ENCODE measurements at places on chromosomes 3 and 15.

DNA sequence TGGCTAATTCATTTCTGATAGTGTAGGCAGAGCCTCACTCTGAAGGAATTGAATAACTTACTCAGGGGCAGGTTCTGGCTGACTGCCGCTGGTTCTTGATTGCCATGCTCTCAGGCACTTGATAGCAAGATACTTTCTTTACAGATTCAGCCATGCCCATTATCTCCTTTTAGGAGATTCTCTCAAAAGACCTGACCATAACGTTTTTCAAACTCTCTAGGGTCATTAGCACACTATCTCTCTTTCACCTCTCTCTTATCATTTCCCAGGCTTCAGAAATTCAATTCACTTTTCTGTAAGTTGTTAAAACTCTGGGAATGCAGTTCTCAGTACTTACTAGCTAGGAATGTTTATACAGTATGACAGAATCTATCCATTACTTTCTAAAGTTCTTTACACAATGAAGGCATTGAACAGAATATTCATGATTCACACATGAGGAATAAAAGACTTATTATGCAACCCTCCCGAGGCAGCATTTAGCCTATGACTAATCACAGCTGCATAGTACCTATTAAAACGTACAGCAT is 850.3 kb upstream of the CADM2 start:
- DNase-seq = no peak

DNA sequence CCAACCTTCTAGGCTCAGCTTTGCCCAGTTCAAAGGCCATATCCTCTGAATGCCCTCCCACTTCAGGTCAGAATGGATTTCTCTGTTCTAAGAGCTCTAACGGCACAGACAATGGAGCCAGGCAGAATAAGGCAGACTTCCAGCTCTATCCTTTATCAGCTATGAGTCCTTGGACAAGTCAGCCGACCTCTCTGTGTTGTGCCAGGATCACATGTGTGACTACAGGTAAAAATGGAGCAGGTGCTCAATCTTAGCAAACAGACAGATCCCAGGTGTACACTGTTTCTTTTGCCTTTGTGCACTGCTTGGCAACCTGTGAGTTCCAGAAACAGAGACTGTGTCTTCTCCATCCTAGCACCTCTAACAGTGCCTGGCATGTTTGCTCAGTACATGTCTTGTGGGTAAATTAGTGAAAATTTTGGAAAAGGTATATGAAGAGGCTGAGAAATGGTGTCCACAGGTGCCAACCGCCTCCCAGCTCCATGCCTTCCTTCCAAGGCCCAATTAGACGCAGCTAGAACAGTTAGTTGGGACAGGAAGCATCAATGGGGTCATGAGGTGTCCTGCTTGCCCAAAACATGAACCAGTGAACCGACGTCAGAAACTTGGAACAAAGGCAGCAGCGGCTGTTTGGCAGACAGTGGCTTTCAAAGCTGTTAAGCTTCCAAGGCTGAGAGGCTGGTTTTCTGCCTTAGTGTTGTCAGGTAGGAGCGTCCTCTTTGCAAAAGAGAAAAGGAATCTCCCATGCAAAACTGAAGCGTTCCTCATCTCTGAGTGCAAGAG is 28.7 kb downstream of the TLE3 start:
- DNase-seq = no peak

GRCh38 chr3:13594991-13595421 is 46.1 kb downstream of the FBLN2 start:
- DNase-seq = no peak

- no peak for DNase-seq
These were observed 843.9 kb downstream of the TUSC7 start for GRCh38 chr3:117553461-117553860.

GRCh38 chr15:98347001-98347400 is 301.3 kb upstream of the IGF1R start:
- no peak for DNase-seq

GRCh38 chr3:49161197-49161596 is 4.9 kb downstream of the CCDC71 start:
- no peak for DNase-seq

GRCh38 chr15:87707071-87707470 is 549.5 kb downstream of the NTRK3 start:
- DNase-seq = no peak

GRCh38 chr15:85421116-85421925 is 40.9 kb downstream of the AKAP13 start:
- DNase-seq = no peak

DNA sequence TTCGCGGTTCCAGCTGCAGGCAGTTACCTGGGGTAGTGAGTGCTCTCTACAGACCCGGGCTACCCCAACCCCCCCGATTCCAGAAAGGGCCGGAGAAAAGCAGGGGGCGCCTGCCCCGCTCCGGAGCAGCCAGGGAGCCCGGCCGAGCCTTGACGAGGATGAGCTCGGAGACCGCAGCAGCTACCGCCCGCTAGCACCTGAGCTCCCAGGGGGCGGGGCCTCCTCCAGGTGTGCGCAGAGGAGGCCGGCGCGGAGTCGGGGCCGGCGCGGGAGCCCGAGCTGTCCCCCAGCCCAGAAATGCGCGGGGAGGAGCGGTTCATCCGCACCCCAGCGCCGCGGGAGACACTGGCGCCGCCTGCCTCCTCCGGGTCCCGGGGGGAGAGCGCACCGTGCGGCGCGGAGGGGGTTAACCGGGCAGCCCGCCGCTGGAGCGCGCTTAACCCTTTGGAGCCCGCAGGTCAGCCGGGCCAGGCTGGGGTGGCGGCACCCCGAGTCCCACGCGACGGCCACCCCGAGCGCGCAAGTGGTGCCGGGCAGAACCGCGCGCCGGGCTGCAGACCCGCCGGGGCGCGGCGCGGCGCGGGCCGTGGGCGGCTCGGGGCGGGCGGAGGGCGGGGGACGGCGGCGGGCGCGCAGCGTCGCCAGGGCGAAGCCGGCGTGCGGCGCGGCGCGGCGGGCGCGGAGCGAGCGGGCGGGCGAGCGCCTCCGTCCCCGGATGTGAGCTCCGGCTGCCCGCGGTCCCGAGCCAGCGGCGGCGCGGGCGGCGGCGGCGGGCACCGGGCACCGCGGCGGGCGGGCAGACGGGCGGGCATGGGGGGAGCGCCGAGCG is at the start of gene CACNA1D:
CACNA1D (plus strand) TSS at position 649 of the 829 bp plus-strand sequence. CDS start 556 bp downstream, outside the sequence.
- no peak for DNase-seq

DNA sequence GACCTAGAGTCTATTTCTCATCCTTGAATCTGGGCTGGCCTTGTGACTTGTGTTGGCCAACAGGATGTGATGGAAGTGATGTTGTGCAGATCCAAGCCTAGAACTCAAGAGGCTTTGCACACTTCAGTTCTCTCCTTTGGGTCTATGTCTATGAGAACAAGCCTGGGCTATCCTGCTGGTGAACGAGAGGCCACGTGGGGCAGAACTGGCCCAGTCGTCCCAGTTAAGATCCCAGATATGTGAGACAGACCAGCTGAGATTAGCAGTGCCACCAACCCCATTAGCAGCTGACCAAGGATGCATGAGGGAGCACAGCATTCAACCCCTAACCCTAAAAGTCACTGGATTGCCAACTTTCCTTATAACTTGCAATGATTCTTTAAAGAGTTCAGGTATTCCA is 99.7 kb downstream of the CTNNB1 start:
- DNase-seq = no peak

GRCh38 chr3:179438841-179439240 is 12.4 kb downstream of the GNB4 start:
- DNase-seq = no peak

DNA sequence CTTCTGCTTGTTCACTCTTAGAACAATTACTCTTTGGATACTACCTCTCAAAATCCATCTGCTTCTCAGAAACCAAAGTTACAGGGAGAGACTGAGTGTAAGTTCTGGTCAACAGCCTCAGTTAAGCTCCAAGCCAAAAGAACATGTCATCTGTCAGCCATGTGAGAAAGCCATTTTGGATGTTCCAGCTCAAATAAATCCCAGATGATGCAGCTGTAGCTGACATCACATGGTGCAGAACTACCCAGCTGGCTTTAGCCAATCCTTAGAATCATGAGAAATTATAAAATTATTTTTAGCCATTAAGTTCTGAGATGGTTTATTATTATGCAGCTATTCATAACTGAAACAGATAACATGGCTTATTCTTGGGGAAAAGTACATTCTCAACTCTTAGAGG is 696.0 kb downstream of the ZNF385D start:
- DNase-seq = no peak

DNA sequence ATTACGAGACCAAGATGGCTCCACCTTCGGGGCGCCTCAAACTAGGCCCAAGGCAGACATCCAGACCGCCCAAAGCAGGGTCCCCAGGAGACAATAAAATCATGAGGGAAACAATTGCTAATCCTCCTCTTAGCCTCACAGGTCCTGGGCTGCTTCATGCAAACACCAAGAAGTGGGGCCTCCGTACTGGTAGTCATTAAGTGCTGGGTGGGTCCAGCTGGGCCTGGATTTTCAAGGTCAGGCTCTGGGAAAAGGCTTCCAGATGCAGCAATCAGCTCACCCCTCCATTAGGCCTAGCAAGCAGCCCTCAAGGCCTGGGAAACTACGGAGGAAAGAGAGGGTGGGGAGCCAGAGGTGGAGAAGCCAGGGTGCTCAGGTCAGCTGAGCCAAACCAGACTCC is 634 bp downstream of the FBXL22 start:
- no peak for DNase-seq

GRCh38 chr3:26012241-26012745 is 222.4 kb downstream of the OXSM start:
- no peak for DNase-seq

GRCh38 chr3:153210146-153210545 is 48.1 kb downstream of the RAP2B start:
- DNase-seq = peak; percentile 15

DNA sequence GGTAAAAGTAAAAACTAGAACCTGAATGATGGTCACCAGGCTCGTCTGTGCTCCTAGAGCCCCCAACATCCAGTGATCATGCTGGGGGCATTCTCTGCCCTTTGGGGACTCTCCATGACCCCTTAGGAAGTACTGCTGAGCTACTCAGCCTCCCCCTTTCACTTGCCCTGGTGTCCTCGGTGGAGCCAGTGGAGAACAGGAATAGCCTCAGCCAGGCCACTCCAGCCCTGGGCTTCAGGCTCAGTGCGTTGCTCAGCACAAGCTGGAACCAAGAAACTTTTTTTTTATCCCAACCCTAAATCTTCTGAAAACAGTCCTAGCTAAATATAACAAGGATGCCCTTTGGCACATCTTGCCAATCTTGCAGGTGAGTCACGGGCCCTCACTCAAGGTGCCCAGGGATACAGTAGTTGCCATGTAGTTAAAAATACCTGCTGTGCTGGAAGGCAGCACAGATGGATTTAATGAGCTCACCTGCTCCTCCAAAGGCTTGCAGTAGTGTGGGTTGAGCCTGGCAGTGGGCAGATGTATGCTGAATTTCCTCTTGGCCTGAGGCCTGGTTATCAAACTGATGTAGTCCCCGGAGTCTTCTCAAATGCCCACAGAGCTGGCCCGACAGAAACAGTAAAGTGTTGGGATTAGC is 46.9 kb upstream of the TMEM158 start:
- no peak for DNase-seq

DNA sequence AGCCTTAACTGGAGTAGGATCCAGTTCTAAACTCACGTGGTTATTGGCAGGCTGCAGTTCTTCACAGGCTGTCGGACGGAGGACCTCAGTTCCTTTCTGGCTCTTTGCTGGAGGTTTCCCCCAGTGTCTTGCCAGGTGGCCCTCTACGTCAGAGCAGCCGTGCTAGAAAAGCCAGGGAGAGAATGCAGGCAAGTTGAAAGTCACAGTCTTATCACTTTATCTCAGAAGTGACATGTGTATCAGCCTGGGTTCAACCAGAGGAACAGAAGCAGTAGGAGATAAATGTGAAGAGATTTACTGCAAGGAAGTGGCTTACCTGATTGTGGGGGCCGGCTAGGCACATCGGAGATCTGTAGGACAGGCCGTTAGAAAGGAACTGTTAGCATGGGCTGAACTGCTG is 125.3 kb upstream of the BNIP2 start:
- DNase-seq = no peak

DNA sequence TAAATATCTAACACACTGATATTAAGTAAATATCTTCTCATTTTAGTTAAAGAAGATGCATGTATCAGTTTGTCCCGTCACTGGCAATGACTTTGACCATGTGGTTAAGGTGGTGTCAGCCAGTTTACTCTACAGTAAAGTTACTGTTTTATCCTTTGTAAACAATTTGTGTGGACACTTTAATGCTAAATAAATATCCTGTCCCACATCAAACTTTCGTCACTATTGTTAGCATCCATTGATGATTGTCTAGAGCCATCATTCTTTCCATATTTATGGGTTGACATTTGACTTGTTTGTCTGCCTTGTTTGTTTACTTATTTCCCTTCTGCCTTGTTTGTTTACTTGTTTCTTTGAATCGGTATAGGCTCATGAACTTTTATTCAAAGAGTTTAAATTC is 11.0 kb upstream of the GPD1L start:
- no peak for DNase-seq

GRCh38 chr3:70861855-70862254 is 549.4 kb upstream of the MDFIC2 start:
- DNase-seq = no peak

DNA sequence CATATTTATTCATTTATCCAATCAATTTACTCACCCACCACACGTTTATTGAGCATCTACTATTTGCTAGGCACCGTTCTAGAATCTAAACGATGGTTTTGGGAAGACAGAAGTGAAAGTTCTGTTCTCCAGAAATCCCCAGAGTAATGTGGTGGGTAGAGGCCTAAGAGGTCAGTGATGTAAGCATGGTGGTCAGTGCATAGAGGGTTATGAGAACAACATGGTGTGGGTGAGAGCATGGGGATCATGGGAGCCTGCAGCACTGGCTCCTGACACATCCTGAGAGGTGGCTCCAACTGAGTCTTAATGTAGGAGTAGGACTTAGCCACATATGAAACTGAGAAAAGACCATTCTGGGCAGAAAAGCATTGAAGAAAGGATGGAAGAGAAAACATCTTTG is 85.3 kb upstream of the TNFAIP8L3 start:
- DNase-seq = no peak

GRCh38 chr3:184846496-184846895 is 34.5 kb downstream of the VPS8 start:
- no peak for DNase-seq

DNA sequence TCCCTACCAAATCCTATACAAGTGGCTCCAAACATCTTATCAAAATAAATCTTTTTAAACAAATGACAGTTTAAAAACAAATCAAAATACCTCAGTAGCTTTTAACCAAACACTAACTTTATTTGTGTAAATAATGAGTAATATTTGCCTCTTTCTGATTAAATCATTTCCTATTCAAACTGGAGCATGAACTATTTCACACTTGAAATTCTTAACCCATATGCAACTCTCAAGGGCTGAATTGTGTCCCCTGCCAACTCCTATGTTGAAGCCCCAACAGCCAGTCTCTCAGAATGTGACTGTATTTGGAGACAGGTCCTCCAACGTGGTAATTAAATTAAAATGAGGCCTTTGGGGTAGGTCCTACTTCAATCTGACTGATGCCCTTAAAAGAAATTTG is 55.9 kb upstream of the MCTP2 start:
- no peak for DNase-seq

GRCh38 chr15:71659730-71660067 is 150.7 kb upstream of the NR2E3 start:
- no peak for DNase-seq
